CD4-positive, alpha-beta T cell treated with Interleukin-15 for 1 hour (primary cell): ENCODE measurements at places on chromosomes 3 and 15.

- no peak for DNase-seq
These were observed 75.7 kb upstream of the KLHL25 start for GRCh38 chr15:85870216-85871014.

DNA sequence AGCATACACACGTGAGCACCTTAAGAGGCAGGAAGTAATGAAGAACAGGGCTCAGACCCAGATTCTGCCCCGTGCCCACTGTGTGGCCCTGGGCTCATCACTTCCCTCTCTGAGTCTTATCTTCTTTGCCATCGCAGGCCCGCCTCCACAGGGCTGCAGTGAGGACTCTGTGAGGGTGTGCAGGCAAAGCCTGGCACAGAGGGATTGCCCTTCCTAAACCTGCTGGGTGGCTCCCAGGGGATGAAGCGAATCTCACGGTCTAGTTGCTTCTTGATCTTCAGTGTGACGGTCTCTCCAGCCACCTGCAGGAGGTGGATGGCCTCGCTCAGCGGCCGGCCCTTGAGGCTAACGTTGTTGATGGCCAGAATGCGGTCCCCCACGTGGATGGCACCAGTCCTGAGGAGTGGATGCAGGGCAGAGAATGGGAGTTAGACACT is 32.8 kb downstream of the GRIP2 start:
- DNase-seq: peak; percentile 7

- no peak for DNase-seq
These were observed 59.3 kb downstream of the MCF2L2 start for GRCh38 chr3:183369117-183369516.

GRCh38 chr3:144496141-144496835 is 524.7 kb downstream of the DIPK2A start:
- no peak for DNase-seq

DNA sequence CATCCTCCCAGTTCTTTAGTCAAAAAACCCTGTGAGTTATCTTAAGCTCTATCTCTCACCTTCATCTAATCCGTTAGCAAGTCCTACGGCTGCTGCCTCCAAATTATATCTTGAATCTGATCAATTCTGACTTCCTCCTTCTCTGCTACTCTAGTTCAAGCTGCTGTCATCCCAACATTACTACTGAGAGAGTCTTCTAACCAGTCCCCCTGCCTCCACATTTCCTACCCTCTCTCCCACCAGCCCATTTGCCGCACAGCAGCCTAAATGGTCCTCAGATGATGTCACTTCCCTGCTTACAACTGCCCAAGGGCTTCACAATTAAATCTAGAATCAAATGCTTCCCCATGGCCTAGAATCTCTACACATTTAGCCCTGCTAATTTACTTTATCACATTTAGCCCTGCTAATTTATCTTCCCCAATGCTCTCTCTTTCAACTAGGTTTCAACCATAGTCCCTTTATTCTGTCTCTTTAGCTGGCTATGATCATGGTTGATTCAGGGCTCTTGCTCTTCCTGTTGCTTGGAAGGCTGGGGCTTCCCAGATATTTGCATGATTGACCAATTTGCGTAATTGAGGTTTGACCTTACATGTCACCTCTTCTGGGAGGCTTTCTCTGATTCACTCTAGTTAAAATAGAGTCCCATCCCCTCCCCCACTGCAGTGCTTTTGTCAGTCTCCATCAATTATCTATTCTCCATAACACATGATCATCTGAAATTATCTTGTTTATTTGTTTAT is 11.0 kb upstream of the ARL14 start:
- DNase-seq: no peak

GRCh38 chr3:62374341-62375218 is 1.2 kb upstream of the FEZF2 start:
- DNase-seq: no peak

DNA sequence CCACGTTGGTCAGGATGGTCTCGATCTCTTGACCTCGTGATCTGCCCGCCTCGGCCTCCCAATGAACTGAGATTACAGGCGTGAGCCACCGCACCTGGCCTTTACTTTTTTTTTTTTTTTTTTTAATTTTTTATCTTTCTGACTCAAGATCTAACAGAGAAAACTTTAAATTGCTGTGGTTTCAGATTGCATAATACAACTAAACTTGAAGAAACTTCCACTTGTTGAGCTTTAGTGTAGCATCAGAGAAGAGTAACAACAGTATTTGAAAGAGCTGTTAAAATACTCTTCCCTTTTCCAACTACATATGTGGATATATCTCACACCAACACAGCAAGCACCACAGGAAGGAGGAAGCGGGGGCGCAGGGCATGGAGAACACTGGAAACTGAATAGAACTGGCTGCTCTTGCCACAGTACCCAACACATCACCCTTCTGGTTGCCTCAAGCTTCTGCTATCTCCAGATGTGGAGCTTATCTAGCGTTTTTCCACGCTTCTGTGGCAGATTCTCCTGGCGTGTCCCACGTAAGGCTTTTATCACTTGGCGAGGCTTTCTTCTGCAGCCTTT is 45.4 kb downstream of the MAP6D1 start:
- DNase-seq: no peak

- DNase-seq: no peak
These were observed 95.9 kb upstream of the PRR20G start for GRCh38 chr3:127383656-127384179.

DNA sequence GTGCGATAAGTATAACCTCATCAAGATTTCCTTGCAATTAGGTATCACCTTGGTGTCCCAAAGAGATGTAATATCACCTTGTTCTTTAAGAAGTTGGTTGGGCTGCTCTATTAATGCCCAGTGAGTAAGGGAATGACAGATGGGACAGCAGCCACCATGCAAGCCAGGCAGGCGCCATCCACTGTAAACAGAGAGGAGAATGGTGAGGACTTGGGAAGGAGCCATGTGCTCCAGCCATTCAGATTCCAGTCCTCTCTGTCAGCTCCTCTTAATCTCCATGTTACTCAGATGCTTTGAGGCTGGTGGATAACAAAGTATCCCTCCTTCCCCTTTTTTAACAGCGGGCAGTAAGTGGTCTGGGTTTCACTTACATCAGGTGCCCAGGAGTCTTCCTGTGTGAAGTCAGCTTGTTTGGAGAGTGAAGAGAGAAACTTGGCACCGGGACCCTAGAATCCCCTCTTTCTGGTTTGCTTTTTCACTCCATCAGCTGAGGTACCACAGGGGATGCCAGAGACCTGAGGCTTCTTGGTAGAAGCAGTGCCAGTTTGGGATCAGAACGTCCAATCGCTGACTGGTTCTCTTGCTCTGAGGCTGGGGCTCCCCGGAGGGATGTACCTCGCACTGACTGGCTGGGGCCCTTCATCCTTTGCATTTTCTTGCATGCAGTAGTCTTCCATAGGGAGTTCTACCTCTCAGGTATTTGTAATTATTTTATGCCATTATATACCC is 29.5 kb downstream of the SLCO3A1 start:
- no peak for DNase-seq

GRCh38 chr3:6512172-6512800 is 348.6 kb upstream of the GRM7 start:
- no peak for DNase-seq

DNA sequence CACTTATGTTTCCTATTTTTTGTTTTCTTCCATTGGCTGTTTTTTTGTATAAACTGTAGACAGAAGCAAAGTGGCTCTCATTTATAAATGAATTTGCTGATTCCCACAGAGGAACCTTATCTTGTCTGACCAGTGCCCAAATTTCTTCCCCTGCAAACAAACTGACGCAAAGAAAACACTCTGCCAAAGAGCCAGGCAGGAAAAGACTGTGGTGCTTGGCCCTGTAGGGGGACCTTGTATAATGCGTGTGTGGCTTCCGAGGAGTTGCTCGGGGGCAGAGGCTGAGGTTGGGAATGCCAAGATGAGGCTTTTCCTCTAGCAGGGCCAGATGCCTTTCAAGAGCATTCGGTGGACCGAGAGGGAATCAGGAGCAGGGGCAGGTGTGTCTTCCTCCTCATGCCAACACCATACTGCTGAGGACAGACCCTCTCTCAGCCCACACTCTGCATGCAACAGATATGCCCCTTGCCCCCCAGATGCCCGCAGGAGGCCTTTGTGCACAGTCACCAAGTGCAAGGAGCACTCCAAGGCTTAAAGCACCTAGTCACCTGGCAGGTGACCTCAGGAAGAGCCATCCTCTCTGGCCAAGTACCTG is 104.3 kb upstream of the ABHD17C start:
- DNase-seq: no peak

DNA sequence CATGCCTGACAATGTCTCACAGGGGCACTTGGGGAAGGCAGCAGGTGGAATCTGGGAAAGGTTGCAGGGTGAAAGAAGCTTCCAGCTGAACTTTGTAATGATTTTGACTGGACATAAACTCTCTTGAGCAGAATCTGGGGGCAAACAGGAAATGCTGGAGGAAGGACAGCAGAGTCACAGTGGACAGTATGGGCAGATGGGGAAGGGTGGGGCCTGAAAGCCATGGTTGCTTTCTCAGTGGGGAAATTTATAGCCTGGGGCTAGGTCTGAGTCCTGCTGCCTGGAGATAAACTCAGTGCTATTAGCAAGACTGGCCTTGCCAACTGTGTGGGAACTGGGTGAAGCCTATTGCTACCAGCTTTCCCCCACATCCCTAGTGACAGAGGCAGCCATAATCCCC is 203.2 kb downstream of the OSBPL10 start:
- DNase-seq: no peak

DNA sequence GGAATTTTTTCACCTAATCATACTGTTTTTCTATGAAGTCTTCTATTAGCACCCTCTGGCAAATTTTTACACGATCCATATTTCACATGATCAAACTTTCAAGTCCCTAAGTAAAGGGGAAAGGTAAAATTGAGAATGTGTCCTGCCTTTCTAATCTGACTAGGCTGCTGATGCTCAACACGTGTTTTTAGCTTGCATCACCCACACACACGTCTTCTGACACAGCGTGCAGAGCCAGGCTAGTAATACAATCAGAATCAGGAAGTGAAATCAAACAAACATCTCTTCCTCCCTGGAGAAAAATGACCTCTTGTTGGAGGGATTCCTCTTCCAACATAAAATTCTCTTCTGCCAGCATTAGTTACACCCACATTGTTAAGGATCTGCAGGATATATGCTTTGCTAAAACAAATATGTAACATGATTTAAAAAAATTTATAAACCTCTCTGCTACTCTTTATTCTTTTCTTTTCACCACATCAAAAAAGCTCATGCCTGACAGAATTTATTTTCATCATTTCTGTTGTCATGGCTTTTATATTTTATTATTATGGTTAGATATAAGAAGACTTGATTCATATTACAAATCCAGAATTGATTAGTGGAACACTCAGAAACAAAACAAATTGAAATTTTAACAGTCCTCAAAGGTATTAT is 122.4 kb downstream of the RAP2B start:
- DNase-seq: peak; percentile 67

- no peak for DNase-seq
These were observed 87.0 kb downstream of the PLSCR2 start for GRCh38 chr3:146382386-146382785.
